ENCODE measurements at places on chromosomes 16 and 17.

GRCh38 chr16:67100569-67101310 lies 9.0 kb upstream of the PHAF1 start:
- peak; percentile 48 for DNase-seq

- peak; percentile 56 for DNase-seq
Observed at GRCh38 chr17:7045492-7046126, 1.7 kb upstream of the SLC16A11 start.

DNA sequence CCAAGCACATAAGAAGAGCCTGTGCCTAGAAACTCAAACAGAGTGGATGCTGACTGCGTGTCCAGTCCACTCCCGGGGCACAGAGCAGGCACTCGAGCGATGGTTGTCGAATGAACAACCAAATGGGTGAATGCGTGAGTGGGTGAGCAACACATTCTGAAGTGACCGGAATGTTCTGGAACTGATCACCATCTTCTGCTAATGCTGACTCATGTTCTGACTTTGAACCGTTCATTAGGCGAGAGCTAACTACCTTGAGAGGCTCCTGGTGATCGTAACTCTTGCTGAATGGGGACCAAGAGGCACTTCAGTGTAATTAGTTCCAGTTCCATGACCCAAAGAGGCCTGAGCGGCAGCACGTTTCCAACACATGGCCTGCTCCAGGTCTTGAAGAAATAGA lies 37.9 kb downstream of the IRF8 start:
- DNase-seq = no peak

- DNase-seq = no peak
Observed at GRCh38 chr17:55654821-55655220, 67.8 kb downstream of the TMEM100 start.

DNA sequence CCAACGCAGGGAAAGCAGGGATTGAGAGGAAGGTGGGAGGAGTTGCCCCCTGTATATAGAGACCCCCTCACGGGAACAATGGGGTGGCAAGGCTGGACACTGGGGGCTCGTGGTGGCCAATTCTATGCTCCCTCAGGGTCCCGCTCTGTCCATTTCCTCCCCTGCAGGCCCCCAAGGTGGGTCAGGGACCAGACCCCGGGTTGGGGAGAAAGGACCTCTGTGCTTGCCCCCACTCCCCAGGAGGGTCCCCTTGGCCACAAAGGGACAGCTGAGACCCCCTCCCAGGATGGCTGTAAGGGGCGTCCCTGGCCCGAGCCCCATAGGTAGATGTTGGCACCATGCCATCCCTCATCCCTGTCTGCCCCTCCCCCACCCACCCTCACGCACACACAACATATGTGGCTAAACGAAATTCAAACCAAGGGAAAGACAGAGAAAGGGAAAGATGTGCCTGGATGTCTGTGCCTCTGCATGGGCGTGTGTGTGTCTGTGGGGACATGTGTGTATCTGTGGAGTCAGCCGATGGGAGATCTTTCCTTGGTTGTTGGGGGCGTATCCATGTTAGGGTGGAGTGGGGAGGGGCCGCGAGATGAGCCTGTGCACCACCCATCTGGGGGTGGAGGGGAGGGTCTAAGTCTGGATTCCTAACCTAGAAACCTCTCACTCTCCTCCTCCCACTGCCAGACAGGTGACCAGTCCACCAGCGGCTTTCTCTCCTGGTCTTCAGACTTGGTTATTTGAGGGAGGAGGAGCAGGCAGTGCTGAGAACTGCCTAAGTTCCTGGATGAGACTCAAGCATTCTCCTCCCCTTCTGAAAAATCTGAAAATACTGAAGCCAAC lies 642 bp upstream of the NEUROD2 start:
- DNase-seq = no peak

GRCh38 chr16:4785758-4786433 lies 2.2 kb downstream of the SEPTIN12 start:
- DNase-seq = no peak

- DNase-seq = no peak
Observed at GRCh38 chr17:49964303-49964768, 4.7 kb upstream of the DLX4 start.

DNA sequence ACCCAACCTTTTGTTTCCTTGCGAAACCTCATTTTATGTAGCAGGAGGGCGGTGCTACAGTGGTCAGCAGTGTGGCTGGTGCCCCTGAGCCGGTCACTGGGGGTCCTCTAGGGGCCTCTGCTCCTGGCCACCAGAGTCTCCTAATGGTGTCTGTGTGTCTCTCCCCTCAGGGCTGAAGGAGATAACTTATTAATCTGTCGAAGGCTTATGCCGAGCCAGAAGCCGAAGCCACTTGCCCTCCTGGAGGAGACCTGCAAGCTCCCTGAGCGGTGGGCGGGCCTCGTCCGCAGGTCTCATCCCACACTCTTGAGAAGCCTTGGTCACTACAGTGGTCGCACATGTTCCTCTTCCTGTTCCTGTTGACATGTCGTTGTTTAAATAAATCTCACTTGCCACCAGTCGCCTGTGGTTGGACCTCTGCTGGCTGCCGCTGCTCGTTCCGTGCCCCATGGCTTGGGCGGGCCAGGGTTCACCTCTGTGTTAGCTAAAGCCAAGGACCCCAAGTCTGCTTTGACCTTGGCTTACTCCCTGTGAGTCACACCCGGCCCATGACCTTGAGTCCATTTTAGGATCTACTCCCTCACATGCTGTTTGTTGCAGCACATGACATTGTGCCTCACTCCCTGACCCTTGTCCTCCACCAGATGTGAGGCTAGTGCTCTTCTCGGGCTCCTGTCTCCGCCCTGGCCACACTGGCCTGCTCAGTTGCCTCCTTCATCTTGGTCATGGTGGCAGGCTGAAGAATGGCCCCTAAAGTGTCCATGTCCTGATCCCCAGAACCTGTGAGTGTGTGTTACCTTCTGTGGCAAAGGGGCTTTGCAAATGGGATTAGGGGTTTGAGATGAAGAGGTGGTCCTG lies 38.7 kb upstream of the AQP8 start:
- no peak for DNase-seq

DNA sequence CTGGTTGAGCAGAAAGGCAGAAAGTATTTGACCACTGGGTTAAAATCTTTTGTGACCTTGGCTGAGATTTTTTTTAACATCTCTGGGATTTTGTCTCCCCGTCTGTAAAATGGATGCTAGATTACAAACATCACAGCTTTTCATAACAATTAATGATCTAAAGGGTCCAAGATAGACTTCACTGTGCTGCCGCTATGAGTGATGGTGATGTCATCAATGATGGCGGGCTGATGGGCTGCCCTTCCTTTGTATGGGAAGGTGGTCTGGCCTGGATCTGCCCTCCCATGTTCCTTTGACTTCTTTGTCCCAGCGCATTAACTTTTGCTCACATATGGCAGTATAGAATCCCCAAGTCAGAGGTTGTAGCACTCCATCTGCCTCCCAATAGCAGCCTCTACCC lies 116.7 kb downstream of the IRX5 start:
- DNase-seq = no peak

DNA sequence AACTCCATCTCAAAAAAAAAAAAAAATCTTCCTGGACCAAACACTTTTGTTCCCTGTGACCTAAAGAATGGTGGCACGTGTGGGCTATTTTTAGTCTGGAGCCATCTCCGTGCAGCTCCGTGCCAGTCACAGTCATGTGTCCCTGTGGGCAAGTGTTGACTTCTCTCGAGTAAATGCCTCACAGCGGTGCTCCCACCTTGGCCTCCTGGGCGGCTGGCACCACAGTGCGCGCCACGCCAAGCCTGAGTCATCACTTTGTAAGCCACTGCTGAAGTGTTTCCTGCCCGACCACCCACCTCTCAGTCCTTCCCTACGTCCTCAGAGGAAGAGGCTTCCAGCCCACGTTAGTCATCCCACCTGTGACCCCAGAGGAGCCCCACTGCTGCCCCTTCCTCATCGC lies 10.9 kb upstream of the HEXD start:
- DNase-seq = no peak

GRCh38 chr17:18379246-18380146 lies 1.9 kb downstream of the EVPLL start:
- DNase-seq = no peak

- DNase-seq = no peak
Observed at GRCh38 chr17:44559634-44560554, 2.6 kb downstream of the FZD2 start.

- DNase-seq = no peak
Observed at GRCh38 chr17:2948721-2949468, 114.5 kb downstream of the OR1D5 start.

DNA sequence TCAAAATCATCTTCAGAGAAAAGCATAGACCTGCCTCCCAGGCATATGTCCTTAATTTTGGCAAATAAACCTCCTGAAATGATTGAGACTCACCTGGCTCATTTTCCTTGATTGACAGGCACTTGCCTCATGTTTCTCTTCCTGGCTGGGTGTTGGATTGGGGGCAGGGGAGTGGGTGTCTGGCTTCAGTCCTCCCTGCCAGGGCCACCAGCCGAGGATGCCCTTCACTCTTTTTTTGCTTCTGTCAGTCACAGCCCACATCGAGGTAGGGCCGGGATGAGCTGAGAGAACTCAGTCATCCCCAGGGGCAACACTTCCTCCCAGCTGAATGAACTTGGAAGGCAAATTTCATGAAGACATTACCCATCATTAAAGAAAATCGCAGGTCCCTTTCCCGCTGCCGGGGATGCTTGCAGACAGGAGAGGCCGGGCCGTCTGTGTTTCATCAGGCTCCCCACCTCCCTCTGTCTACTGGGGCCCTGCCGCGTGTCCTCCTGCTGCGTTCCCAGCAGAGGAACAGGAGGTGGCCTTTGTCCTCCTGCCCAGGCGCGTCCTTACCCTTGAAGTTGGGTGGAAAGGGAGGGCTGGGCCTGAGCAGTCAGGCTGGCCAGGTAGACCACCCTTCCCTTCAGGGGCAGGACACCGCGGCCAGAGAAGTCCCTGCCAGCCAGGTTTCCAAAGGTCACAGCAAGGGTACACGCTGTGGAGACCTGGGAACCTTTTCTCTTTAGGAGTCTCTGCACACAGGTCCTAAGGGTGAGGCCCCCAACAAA lies 11.2 kb upstream of the DNAH17 start:
- DNase-seq = no peak

DNA sequence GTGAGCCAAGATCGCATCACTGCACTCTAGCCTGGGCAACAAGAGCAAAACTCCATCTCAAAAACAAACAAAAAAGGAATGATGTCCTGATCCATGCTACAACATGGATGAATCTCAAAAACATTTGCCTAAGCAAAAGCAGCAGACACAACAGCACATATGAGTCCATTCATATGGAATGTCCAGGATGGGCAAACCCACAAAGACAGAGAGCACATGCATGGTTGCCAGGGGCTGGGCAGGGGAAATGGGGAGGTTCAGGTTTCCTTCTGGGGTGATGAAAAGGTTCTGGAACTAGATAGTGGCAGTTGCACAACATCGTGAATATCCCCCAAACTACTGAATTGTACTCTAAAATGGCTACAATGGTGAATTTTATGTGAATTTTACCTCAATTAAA lies 35.3 kb upstream of the RAI1 start:
- DNase-seq = no peak

- no peak for DNase-seq
Observed at GRCh38 chr17:83137523-83137922, 58.1 kb downstream of the METRNL start.
